ENCODE measurements at places on chromosomes 16 and 17. TPM values are rescaled to one million over a fixed set of nuclear protein-coding genes. Genes with fewer than 3 reads are reported as not detected.

- H3K4me3 ChIP-seq, result no peak overlapping the region
- no peaks in the 10 kb centered on the region for H3K36me3 ChIP-seq
- no peak overlapping the region for H3K27ac ChIP-seq
Measured at GRCh38 chr17:74853048-74853397, 6.7 kb downstream of the GRIN2C start.

GRCh38 chr16:2468725-2469398, 2.2 kb upstream of the NTN3 start:
- no peak overlapping the region for H3K27ac ChIP-seq
- DNase-seq, result no peak
- no peaks in the 10 kb centered on the region for H3K36me3 ChIP-seq
- peaks cover 20% of the 10 kb centered on the region for H3K4me1 ChIP-seq

- H3K27me3 ChIP-seq, result no peaks in the 10 kb centered on the region
- no peaks in the 10 kb centered on the region for H3K4me1 ChIP-seq
- no peak overlapping the region for H3K4me3 ChIP-seq
- H3K36me3 ChIP-seq, result no peaks in the 10 kb centered on the region
- H3K27ac ChIP-seq, result no peak overlapping the region
Measured at GRCh38 chr17:27217631-27218030, 76.3 kb upstream of the WSB1 start.

Gene SPNS2
- total RNA-seq, result not detected

Gene OR1A2
- not detected for total RNA-seq

Gene WIPI1
- total RNA-seq, result 74.2 TPM

Gene PRAC1
- total RNA-seq, result not detected

Gene ABCA8
- total RNA-seq, result 1.8 TPM

DNA sequence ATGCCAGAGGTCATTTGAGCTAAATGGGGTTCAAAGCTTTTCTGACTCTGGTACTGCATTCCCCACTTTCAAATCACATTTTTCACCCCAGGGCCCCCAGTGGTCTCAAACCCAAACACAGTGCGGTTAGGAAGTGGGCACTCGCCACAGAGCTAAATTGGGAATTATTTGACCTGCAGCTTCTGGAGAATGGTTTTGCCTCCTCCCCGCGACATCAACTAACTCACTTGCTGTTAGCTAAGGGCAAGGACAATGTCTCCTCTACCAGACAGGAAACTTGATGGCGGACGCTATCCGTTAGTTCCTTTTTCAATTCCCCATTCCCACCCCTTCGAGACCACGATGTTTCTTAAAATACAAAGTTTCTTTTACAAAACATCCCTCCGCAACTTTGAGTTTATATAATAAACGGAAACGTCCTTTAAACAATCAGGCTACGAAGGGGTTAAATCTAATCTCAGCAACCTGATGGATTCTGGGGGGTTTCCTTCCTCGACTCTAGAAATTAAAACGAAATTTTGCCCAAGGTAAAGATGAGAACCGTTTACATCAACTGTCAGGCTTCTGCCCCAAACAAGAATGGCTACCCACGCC, 500 bp upstream of the KAT7 start:
- DNase-seq, result no peak
- peaks cover 9% of the 10 kb centered on the region for H3K36me3 ChIP-seq
- H3K4me1 ChIP-seq, result peaks cover 7% of the 10 kb centered on the region

DNA sequence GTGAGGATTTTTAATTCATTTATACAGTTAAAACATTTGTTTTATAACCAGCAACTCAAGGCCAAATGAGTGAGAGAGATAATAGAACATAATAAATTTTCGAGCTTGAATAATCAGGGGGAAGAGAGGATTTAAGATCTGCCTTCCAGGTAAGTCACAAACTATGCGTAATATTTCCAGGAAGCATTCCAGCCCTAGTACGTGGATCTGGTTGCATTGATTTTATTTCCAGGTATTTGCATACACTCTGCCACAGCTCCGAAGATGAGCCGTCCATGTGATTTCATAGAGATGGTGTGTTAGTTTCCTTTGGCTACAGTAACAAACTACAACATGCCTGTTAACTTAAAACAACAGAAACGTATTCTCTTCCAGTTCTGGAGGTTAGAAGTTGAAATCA, 3.5 kb downstream of the DYNLRB2 start:
- no peak overlapping the region for H3K4me3 ChIP-seq
- H3K4me1 ChIP-seq, result no peaks in the 10 kb centered on the region
- H3K36me3 ChIP-seq, result no peaks in the 10 kb centered on the region

Gene NXPH3
- total RNA-seq, result 0.28 TPM

- no peak overlapping the region for H3K4me3 ChIP-seq
- no peaks in the 10 kb centered on the region for H3K4me1 ChIP-seq
- peaks cover 1% of the 10 kb centered on the region for H3K27me3 ChIP-seq
Measured at GRCh38 chr17:34133350-34133749, 121.7 kb upstream of the CCL2 start.

DNA sequence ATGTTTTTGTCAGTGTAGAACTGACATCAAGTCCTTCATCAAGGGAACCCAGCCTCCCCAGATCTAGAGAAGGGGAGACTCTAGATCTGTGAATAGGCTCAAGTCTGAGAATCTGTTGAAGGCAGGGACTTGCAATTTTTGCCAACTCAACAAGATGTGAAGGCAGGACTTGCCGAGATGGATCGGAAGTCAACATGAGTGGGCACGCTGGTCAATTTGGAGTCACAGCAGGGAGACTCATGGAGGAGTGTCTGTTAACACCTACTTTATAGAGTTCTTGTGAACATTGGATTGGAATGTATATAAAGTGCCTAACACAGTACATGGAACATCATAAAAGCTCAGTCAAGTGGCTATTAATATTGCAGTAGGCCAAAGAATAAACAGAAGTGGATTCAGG, 10.0 kb downstream of the ZNF689 start:
- peaks cover 6% of the 10 kb centered on the region for H3K4me1 ChIP-seq
- H3K27ac ChIP-seq, result no peak overlapping the region
- no peak overlapping the region for H3K4me3 ChIP-seq
- no peak for DNase-seq
- peaks cover 16% of the 10 kb centered on the region for H3K36me3 ChIP-seq

DNA sequence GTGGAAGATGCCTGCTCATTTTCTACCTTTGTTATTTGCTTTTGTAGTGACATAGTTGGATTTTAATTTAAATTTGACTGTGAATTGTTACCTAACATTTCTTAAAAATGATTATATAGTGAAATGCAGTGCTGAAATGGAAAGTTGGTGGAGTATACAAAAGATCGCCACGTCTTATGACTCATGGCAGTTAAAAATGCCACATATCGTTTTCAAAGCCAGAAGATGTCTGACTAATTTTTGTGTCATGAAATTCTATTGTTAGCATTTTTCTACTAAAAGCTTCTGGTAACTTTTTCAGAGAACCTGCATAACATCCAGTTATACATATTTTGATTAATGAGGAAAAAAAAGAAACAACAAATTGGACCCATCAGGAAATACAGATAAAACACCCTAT, 20.6 kb downstream of the MAP2K4 start:
- H3K27ac ChIP-seq, result no peak overlapping the region
- no peak overlapping the region for H3K4me3 ChIP-seq
- DNase-seq, result peak; percentile 87
- H3K27me3 ChIP-seq, result no peaks in the 10 kb centered on the region

Measured in IMR-90 (cell line).